Stimulated activated CD8-positive, alpha-beta memory T cell treated with anti-CD3 and anti-CD28 coated beads, Interleukin-4, amount 100 ng/mL, for 48 hours (primary cell): ENCODE measurements at places on chromosomes 4 and X.

- no peak for DNase-seq
Measured at GRCh38 chrX:129139837-129140598, 383.3 kb downstream of the SMARCA1 start.

DNA sequence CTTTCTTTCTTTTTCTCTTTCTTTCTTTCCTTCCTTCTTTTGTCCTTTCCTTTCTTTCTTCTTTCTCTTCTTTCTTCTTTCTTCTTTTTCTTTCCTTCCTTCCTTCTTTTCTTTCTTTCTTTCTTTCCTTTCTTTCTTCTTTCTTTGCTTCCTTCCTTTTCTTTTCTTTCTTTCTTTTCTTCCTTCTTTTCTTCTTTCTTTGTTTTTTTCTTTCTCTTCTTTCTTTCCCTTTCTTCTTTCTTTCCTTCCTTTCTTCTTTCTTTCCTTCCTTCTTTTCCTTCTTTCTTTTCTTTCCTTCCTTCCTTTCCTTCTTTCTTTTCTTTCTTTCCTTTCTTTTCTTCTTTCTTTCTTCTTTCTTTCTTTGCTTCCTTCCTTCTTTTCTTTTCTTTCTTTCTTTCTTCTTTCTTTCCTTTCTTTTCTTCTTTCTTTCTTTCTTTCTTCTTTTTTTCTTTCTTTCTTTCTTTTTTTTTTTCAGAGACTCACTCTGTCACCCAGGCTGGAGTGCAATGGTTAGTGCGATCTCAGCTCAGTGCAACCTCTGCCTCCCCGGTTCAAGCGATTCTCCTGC, 18.5 kb downstream of the TMEM187 start:
- DNase-seq, result no peak

DNA sequence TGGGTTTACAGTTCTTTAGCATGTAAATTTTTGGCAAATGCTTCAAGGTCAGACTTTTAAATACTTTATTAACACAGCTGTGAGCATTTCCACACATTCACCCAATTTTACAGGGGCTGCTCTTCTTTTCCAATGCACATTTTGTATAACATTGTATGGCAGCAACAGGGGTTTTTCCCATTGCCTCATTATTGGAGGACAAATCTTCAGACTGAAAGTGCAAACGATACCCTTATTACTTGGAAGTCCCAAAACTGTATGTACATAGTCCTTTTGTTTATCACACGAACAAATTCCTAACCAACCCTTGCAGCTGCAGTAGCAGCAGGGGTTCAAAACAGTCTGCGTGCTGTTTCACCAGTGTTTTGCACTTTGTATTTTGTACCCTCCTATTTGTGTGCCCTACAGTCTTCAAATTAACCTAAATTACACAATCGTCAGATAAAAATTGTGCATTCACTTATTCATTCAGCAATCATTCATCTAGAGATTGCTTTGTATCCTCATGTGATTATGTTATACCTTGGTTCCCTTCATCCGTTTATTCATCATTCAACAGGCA, 330.7 kb upstream of the RASGEF1B start:
- DNase-seq, result no peak

DNA sequence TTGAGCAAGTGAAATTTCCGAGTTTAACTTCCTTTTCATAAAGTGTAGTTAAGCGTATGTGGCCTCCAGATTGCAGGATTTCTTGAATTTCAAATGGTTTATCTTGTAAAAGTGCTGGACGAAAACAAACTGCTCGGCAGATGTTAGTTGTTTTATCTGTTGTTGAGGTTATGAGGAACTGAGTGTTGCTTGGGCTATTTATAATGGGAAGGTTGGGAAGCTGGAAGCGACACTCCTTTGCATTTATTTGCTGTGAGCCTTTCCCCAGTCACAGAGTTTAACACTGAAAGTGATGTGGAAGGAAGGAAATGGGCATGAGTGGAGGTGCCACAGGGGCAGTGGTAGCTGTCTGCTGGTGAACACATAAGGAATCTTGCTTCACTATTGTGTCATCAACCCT, 284.9 kb downstream of the PCDH7 start:
- no peak for DNase-seq

GRCh38 chr4:956531-957230, 16.7 kb downstream of the DGKQ start:
- DNase-seq, result no peak

- no peak for DNase-seq
Measured at GRCh38 chrX:20205927-20206708, 60.6 kb downstream of the RPS6KA3 start.

- DNase-seq, result no peak
Measured at GRCh38 chr4:4480685-4481398, 61.0 kb downstream of the STX18 start.

- DNase-seq, result peak; percentile 65
Measured at GRCh38 chrX:136251041-136251991, at the start of gene MAP7D3. MAP7D3 (minus strand) TSS chrX:136251400; CDS start chrX:136251358, 42 bp downstream.

DNA sequence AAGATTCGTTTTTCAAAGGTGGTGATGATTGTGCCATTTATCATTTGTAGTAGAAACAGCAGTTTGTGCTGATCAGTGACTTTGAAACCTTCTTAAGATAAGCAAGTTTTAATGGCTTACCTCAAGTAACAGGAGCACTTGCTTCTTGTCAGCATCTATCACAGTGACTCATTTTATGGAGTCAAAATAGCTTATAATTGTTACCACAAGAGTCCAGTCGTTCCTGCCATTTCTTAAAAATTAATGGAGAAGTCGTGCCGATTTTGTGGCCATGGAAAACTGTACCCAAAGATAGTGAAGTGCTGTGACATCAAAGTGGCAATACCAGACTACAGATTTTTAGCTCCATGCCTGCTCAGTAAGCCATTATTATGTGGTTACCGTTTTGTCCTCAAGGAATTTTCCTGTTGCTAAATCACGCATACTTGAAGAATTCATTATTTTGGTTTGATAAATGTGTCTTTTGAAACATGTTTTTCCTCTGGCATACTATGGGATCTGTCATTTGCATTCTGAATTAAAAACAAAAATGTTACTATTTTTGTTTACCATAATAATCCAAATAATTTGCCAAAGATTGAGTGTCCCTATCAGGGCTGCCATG, 129.9 kb downstream of the CBR4 start:
- DNase-seq, result no peak

DNA sequence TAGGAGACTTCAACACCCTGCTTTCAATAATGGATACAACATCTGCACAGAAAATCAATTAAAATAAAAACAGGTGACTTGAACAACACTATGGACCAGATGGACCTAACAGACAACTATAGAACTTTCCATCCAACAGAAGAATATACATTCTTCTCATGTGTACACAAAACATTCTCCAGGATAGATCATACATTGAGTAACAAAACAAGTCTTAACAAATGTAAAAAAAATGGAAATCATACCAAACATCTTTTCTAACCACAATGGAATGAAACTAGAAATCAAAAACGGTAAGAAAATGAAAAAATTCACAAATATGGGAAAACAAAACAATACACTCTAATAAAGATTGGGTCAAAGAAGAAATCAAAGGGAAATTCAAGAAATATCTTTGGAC, 24.7 kb downstream of the CYP2U1 start:
- DNase-seq, result no peak

DNA sequence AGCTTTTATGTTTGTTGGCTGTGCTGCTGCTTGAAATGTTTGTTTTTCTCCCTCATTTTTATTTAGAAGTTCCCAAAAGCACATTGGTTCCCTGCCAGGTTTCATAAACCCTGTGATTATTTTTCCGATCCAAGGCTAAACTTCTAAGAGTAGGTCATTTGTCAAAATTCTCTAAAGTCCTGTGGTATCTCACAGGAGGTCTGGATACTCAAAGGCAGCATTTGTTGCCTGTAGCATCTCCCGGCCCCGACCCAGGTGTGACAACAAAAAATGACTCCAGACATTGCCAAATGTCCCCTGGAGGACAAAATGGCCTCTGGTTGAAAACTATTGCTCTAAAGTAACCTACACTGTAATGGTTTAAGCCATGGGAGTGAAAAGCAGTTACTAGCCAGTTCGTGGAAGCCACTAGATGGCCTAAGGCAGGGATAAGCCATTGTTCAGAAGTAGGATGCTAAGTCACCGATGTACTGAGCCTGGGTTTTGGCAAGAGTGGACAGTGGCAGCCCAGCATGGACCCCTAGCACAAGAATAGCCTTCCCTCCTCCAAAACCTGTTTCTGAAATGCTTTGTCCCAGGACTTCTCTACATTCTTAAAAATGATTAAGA, 256.1 kb downstream of the THOC2 start:
- no peak for DNase-seq

GRCh38 chr4:91598696-91599095, 705.1 kb upstream of the GRID2 start:
- DNase-seq, result no peak

DNA sequence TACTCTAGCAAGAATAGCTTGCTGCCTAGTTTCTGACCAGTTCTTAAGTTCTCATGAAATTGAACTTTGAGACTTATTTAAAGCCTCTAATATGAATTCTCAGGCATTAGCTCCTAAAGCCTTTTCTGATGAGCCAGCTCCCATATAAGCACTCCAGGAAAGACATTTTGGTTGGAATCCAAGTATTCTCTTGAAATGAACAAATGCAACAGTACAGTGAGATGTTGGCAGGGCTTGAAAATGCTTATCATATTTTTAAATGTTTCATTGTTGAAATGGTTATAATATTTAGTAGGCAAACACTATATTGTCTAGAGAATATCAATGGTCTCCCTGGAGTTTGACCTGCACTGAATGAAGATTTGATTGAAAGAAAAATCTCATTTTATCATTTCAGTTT, 240.3 kb downstream of the ANK2 start:
- no peak for DNase-seq

- DNase-seq, result no peak
Measured at GRCh38 chr4:75235359-75235951, 278.7 kb downstream of the RCHY1 start.

DNA sequence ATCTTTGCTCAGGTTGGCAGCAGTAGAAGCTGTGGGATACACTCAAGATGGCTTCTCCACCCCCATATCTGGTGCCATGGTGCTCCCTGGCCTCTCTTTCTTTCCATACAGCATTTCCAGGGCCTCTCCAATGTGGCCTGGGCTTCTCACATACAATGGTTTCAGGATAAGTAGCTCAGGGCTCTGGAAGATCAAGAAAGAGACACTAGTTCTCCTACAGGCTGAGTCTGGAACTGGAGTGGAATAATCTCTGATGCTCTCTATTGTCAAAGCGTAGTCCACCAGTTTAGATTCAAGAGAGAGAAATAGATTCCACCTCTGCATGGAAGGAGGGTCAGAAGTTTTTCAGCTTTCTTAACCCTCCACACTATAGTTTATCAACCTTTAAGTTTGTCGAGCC, 138.2 kb upstream of the AADAT start:
- no peak for DNase-seq

DNA sequence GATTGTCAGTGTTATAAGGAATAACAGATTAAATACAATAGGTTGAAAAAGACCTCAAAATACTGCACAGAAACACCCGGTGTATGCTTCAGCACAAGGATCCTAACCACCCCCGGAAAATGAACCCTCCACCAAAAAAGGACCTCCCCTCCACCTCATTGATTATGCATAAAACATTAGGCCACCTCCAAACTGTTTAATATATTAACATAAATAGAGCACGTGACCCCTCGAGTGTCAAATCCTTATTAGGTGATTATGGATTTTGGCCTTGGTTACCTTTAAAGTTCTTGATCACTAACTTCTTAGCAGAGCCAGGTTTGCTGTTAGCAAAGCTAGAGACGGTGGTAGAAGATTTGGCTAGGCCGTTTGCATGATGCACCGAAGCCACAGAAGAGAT, 958 bp downstream of the CUL4B start:
- DNase-seq, result no peak

DNA sequence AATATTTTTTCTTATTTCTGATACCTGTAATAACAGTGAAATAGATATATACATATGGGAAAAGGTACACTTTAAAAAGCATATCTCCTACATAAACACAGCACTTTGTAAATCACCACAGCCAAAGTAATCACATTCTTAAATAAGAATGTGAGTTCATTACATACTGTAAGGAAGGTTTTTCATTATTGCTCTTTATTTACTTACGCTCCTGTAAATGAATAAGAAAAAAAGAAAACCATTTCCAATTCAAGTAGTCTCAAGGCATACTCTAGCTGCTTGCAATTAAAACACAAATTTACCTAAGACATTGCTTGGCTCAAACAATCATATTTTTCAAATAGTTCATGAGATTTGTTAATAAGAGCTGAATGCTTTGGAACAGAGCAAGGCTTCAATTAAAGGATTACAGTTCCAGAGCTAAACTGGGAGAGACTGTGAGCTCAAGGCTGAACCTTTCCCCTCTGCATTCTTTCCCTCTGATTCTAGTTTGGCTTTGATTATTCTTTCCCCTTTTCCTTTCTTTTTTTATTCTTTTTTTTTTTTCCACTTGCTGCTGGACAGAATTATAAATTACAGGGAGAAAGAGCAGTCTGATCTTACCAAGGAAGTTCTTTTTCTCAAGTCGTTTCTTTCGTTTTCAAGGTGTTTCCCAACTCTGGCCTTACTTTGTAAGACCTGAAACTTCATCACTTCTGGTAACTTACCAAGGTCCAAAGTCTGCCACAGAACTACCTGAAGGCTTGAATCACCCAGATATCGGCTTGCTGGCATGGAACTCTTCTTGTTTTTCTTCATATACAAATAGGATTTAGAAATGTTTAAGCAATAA, 278.3 kb downstream of the INPP4B start:
- no peak for DNase-seq

DNA sequence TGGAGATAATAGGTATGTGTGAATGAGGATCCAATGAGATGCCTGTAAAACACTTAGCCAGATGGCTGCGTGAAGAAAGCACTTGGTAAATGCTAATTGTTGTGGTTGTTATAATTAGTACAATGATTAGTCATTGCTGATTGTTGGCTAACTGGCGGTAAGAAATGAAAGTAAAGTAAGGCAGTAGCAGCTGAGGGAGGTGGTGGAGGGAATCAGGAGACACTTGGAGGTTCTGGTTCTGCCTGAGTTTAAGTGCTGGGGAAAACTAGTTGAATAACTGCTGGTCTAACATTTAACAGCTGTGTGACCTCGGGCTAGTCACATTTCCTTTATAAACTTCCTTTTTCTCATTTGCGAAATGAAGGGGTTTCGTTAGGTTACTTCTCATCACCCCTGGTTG, 30.9 kb downstream of the CD38 start:
- no peak for DNase-seq

- no peak for DNase-seq
Measured at GRCh38 chr4:2062808-2063524, 3.8 kb downstream of the NAT8L start.

DNA sequence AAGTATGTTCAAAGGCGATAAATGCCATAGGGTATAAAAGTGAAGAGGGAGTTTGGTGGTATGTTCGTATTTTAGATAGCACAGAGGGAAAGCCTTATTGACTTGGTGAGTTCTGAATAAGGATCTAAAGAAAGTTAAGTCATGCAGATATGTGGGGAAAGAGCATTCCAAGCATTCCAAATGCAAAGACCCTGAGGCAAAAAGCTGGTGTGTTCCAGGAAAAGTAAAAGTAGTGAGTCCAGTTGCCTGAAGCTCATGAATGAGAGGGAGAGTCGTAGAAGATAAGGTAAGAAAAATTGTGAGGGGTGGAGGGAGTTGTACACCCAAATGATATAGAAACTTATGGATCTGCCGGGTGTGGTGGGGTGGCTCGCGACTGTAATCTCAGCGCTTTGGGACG, 426.7 kb downstream of the RPA4 start:
- DNase-seq, result no peak

- no peak for DNase-seq
Measured at GRCh38 chr4:187362937-187363857, 632.4 kb upstream of the ZFP42 start.

- no peak for DNase-seq
Measured at GRCh38 chr4:48149827-48150370, 15.8 kb upstream of the TXK start.

GRCh38 chrX:115174548-115174947, 14.7 kb upstream of the RBMXL3 start:
- no peak for DNase-seq

- no peak for DNase-seq
Measured at GRCh38 chr4:113122066-113122465, 72.6 kb downstream of the ANK2 start.
